ENCODE measurements at places on chromosomes 4 and X.

DNA sequence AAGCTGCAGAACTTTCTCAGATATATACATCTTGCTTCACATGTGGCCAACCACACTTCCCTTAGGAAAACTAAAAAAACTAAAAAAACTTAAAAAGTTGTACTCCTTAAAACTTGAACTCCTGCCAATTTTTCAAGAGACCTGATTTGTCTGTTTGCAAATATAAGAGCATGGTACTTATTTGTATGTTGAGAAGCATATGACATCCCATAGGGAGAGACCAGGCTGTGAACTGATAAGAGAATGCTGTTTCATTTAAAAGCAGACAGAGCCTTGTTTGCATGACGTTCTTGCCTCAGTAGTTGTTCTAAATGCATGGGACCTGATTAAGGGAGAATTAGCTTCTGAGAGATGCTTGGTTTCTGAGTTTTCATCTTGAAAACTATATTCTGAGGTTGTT lies 169.9 kb downstream of the GPC3 start:
- no peak for DNase-seq

- DNase-seq: no peak
These were observed 1293.4 kb downstream of the ARAP2 start for GRCh38 chr4:34950926-34951325.

DNA sequence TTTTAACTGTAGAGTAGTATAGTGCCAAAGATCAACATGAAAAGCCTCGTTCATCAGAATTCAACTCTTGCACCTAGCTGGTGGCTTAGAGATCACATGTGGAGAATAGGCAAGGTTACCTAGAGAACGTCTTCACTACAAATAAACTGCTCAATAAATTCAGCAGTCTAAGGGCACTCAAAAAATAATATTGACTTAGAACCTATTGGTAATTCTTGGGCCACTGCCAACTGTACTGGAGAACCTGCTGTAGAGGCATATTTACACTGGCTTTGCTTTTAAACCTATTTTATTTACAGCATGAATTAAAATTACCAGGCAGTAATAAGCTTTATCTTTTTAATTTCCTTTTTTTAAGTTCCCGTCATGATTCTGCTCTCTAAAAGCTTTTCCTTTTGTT lies 343.7 kb downstream of the PDHA2 start:
- DNase-seq: no peak

DNA sequence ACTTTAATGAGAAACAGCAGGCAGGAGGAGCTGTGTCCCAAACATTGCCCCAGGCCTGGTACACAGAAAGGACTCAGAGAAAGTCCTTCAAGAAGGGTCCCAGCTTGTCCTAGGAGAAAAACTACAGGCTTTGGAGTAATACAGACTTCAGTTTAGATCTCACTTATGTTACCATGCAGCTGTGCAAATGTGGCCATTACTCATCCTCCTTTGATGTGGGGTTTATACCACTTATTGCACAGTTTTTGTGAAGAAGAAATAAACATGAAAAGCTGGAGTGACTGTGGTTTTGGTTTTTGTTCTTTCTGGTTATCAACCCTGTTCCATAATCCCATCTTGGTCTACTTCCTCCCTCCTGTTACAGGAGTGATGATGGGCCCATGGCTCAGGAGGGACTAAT lies 8.1 kb upstream of the CYTL1 start:
- DNase-seq: no peak

GRCh38 chr4:11719879-11720278 lies 291.2 kb upstream of the HS3ST1 start:
- no peak for DNase-seq

- DNase-seq: no peak
These were observed 304.1 kb upstream of the TECRL start for GRCh38 chr4:64713256-64713840.

DNA sequence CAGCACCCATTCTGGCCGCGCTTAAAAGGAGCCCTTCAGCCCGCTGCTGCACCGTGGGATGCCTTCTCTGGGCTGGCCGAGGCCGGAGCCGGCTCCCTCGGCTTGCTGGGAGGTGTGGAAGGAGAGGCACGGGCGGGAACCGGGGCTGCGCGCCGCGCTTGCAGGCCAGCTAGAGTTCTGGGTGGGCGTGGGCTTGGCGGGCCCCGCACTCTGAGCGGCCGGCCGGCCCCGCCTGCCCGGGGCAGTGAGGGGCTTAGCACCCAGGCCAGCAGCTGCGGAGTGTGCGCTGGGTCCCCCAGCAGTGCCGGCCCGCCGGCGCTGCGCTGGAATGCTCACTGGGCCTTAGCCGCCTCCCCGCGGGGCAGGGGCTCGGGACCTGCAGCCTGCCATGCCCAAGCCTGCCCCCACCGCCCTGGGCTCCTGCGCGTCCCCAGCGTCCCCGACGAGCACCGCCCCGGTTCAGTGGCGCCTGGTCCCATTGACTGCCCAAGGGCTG lies 111.3 kb downstream of the PCDH18 start:
- DNase-seq: no peak

GRCh38 chr4:99029018-99029735 lies 33.7 kb downstream of the METAP1 start:
- no peak for DNase-seq

DNA sequence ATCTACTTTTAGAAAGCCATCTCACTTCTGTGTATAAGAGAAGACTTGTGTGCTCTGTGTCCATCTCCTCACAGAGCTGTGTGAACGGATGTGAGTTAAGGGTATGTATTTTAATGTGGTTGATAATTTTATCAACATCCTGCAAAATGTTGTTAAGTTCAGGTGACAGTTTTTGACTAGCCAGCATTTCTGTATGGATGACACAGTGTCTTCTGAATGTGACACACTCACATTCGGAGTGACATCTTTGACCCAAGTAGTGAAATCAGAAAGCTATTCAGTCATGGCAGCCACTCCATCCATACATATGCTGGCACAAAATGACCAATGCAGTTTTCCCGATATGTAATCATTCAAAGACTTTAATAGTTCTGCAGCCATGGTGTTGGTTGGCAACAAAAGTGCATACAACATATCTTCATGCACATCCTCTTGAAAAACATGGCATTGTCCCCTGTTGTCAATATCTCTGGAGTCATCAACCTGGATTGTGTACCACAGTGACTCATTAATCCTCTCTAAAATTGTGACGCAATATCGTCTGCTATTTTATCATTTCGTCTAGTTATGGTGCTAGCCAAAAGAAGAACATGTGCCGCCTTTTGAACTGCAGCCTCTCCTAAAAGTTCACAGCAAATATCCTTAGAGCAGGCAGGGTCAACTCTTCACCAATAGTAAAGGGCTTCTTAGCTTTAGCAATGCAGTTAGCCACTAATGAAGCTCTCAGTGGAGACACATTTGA lies 6.8 kb upstream of the FGF2 start:
- no peak for DNase-seq

GRCh38 chr4:68062501-68062900 lies 67.2 kb downstream of the TMPRSS11F start:
- DNase-seq: no peak

DNA sequence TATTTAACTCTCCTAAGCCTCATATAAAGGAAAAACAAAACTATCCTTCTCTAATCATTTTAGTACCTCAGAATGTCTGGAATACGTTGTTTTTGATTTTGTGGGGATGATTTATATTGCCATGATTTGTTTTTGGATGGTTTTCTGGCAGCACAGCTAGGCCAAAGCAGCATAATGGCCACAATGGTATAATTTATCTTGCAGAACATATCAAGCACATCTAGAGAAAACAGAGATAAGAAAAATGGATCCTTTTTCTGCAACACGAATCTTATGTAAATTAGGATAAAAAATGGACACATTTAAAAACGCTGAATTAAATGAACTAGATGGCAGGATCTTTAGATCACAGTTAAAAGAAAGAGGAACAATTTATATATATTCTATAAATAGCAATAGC lies 269.9 kb upstream of the FAT4 start:
- DNase-seq: no peak

- DNase-seq: no peak
These were observed 56.6 kb downstream of the ZNF827 start for GRCh38 chr4:145881989-145882388.

GRCh38 chr4:102213031-102213430 lies 132.3 kb downstream of the SLC39A8 start:
- no peak for DNase-seq

DNA sequence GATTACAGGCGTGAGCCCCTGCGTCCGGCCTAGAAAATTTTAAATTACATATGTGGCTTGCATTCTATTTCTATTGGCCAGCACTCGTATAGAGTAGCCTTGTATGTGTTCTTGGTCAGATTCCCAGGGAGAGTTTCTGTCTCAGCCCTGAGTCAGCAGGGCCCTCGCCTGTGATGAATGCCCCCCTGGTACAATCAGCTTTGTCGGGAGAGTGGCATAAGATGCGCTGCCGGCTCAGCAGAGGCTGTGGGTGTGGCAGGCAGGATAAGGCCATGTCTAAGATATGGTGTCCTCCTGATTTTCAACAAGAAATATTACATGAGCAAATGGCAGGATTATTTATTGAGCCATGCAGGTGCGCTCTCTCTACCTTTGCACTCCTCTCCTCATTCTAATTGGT lies 1.6 kb upstream of the REELD1 start:
- no peak for DNase-seq

GRCh38 chr4:184268584-184269160 lies 51.0 kb upstream of the ENPP6 start:
- no peak for DNase-seq

- DNase-seq: no peak
These were observed 8.8 kb downstream of the LHFPL1 start for GRCh38 chrX:112670977-112671376.

DNA sequence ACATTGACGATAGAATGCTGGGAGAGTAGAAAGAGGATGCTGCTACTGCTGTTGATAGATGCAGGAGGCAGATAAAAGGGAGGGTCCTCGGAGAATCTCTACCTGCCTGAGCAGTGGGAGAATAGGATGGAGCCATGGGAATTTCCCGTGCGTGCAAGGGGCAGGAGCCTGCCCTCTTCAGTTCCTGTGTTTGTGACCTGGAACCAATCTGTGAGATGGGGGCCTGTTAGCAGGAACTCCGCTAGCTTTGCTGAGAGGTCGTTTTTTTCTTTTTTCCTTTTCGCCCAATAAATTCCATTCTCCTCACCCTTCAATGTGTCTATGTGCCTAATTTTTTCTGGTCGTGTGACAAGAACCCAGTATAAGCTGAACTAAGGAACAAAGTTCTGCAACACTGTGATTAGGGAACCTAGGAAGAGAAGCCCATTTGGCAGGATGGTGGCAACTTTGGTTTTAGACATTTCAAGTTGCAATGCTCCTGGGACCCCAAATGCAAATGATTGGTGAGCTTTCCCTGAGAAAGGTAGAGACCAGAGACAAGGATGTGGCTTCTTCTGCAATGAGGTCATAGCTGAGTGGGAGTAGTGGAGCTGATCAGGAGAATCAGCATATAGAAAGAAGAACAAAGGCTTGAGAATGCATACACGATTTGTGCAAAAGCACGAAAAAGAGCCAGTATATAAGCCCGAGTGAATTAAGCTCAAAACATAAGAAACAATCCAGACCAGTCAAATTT lies 23.9 kb downstream of the SLC39A8 start:
- DNase-seq: no peak

GRCh38 chr4:108519911-108520601 lies 100.3 kb upstream of the RPL34 start:
- no peak for DNase-seq

DNA sequence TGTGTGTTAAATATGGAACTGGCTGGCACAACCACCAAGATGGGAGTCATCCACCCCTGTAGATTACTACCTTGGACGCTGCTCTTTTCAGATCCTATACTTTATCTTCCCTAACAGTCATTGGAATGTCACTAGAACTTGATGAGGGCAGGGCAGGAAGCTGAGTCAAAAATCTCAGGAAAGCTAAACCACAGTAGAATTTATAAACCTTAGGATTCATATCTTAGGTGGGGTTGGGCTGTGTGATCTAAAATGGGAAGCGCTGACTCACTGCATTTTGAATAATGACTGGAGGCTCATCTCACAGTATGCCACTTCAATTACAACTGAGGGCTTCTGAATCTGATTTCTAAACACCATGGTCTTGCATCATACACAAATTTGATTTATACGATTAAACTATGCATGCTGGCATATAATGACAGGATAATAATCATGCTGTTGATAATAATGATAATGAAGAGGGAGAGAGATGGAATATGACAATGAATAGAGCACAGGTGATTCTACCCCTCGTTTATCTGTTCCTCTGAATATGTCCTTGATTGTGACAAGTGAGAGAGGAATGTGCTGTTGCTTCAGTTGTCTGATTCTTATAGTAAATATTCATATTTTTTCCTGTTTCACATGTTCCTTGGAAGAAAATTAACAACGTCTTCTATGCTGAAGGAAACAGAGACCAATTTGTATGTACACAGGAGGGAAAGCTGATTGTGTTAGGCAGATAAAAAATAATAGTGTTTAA lies 270.3 kb upstream of the HS3ST1 start:
- no peak for DNase-seq

GRCh38 chr4:168622600-168622999 lies 125.7 kb downstream of the PALLD start:
- DNase-seq: no peak

- DNase-seq: no peak
These were observed 40.0 kb upstream of the ARSJ start for GRCh38 chr4:114019276-114019968.
